ENCODE measurements at places on chromosomes 2 and 18. TPM values are rescaled to one million over a fixed set of nuclear protein-coding genes. Genes with fewer than 3 reads are reported as not detected.

DNA sequence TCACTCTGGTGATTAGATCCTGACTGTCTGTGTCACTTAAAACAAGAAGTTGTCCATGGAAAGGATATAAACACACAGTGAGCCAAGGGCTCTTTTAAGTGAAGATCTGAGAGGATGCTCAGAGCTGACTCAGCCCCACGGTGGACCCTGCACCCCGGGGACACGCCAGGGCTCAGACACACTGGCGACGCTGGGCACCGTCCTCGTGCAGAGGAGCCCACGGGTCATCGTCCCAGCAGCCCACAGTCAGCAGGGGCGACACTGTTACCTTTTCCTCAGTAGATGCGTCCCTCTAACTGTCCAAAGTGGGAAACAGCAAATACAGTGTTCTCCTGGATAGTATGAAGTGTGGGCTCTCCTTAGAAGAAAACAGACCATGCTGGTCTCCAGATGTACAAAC is 225.6 kb downstream of the HDAC4 start:
- H3K36me3 ChIP-seq, result peaks cover 87% of the 10 kb centered on the region
- no peak overlapping the region for H3K27ac ChIP-seq
- no peak for DNase-seq
- no peak overlapping the region for H3K4me3 ChIP-seq
- H3K4me1 ChIP-seq, result no peaks in the 10 kb centered on the region

GRCh38 chr2:44884231-44884630 is 57.3 kb upstream of the SIX3 start:
- no peaks in the 10 kb centered on the region for H3K4me1 ChIP-seq
- H3K36me3 ChIP-seq, result no peaks in the 10 kb centered on the region
- no peak for DNase-seq
- no peak overlapping the region for H3K4me3 ChIP-seq
- H3K27me3 ChIP-seq, result peaks cover 17% of the 10 kb centered on the region

DNA sequence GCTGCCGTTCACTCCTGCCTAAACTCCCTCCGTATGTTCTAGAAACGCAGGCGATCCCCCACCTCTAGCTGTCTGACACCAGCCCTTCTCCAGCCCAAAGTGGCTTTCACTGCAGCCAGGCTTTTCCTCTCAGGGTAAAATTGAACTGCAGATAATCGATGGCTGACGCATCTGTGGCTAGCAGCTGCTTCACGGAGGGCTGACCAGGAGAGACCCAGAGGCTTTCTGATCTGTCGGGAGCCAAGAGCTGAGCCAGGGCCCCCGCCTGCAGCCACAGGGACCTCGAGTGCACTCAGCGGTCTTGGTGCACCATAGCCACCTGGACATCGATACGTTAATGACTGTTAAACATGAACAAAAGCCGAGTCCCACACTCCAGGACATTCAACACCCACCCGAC is 107.5 kb downstream of the MBP start:
- H3K27ac ChIP-seq, result no peak overlapping the region
- H3K36me3 ChIP-seq, result peaks cover 61% of the 10 kb centered on the region
- no peaks in the 10 kb centered on the region for H3K27me3 ChIP-seq
- no peak for DNase-seq

MC4R gene
- total RNA-seq, result not detected

- no peak overlapping the region for H3K27ac ChIP-seq
- no peaks in the 10 kb centered on the region for H3K4me1 ChIP-seq
- H3K27me3 ChIP-seq, result no peaks in the 10 kb centered on the region
- no peaks in the 10 kb centered on the region for H3K36me3 ChIP-seq
Observed at GRCh38 chr18:3332376-3332775, 70.4 kb downstream of the MYL12B start.

DNA sequence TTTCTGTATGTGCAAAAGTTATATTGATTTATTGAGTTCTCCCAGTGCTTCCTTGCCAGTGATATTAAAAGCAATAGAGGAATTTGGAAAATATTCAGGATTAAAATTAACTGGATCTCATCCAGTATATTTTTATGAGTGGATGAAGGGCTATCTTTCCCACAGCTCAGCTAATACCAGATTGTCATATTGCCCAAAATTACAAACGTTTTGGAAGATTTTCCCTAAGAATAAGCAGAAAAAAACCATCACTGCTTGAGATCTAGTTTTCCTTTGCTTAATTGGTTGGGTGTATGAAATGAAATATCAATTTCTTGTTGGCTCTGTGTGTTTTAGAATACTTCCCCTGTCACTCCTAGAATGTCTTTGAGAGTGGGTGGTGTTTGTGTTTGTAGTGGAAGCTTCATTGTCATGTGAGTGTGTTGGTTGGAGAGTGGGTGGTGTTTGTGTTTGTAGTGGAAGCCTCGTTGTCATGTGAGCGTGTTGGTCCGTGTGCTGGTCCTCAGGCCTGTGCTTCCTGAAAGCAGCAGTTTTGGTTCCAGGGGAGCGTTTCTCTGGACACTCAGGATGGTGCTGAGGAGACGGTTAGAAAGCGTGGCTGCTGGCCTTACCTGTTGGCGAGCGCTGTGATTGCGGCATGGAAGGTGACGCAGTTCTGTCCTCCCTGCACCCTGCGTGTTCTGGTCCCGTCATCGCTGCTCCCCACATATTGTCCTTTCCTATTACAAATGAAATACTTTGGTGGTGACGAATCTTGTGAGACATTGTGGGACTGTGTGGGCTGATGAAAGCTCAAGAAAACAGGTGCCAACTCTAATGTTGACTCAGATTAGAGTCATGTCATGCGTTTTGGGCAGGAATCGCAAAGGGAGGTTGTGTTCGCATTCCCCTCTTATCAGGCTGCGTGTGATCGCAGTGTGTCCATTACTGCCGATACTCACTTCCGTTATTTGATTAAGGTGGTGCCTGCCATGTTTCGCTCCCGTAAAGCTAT is 12.4 kb downstream of the ASB1 start:
- H3K27ac ChIP-seq, result no peak overlapping the region
- DNase-seq, result no peak
- peaks cover 24% of the 10 kb centered on the region for H3K4me1 ChIP-seq
- no peaks in the 10 kb centered on the region for H3K27me3 ChIP-seq

DNA sequence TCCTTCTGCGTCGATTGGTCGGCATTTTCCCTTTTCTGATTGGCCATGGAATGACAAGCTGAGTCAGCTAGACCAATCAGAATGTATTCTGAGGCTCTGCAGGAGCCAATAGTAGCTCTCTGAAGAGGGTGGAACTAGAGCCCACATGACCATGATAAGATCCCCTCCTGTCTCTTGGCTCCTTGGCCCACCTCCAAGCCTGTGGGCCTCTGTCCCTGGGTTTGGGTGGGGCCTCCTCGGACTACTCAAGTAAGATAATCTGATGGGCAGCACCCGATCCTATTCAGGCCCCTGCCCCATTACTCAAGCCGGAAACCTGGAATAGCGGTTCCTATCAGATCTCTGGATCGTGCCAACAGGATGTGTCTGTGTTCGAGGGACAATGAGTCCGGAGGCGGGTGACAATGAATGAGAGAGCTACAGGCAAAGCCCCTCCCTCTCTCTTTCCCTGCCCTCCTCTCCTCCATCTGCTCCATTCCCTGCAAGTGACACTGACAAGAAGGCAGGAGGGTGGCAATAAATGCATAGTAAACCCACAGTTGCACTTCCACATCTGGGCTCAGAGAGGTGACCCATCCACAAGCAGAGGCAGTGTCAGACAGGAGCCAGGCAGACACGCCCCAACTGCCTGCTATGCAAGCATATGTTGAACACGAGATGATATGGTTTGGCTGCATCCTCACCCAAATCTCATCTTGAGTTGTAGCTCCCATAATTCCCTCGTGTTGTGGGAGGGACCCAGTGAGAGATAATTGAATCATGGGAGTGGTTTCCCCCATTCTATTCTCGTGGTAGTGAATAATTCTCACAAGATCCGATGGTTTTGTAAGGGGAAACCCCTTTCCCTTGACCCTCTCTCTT is 114.7 kb downstream of the TNS1 start:
- no peak for DNase-seq
- H3K27ac ChIP-seq, result no peak overlapping the region
- H3K36me3 ChIP-seq, result no peaks in the 10 kb centered on the region
- H3K4me3 ChIP-seq, result no peak overlapping the region

LOXL3 gene
- 1.4 TPM for total RNA-seq

- no peaks in the 10 kb centered on the region for H3K4me1 ChIP-seq
- no peak for DNase-seq
- no peak overlapping the region for H3K4me3 ChIP-seq
- no peak overlapping the region for H3K27ac ChIP-seq
- H3K27me3 ChIP-seq, result no peaks in the 10 kb centered on the region
Observed at GRCh38 chr2:11169333-11169732, 14.1 kb downstream of the SLC66A3 start.

IL36G gene
- total RNA-seq, result not detected

DNA sequence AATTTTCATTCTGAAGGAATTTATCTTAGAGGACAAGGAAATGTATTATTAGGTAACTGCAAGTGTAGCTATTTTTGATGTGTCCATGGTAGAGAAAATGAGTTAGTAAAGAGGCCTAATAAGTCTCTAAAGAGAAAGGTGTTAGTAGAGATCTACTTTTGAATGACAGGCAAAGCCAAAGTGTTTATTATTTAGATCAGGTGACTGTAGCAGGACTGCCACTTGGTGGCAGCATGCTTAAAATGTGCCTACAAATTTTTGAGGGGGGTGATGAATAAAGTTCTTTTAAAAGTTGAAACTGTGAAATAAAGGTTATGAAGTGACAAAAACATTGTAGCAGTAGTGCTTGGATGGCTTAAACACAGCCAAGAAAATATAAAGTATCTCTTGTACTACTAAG is 421.5 kb upstream of the MEIS1 start:
- H3K4me1 ChIP-seq, result no peaks in the 10 kb centered on the region
- no peak overlapping the region for H3K4me3 ChIP-seq
- peaks cover 4% of the 10 kb centered on the region for H3K27me3 ChIP-seq
- H3K36me3 ChIP-seq, result no peaks in the 10 kb centered on the region
- H3K27ac ChIP-seq, result no peak overlapping the region

TGFA gene
- 0.31 TPM for total RNA-seq

LYG2 gene
- not detected for total RNA-seq

AQP12B gene
- total RNA-seq, result not detected

GRCh38 chr2:150191349-150191748 is 296.1 kb downstream of the RND3 start:
- no peak for DNase-seq
- no peaks in the 10 kb centered on the region for H3K36me3 ChIP-seq
- H3K4me3 ChIP-seq, result no peak overlapping the region
- no peak overlapping the region for H3K27ac ChIP-seq
- no peaks in the 10 kb centered on the region for H3K27me3 ChIP-seq
- no peaks in the 10 kb centered on the region for H3K4me1 ChIP-seq

DNA sequence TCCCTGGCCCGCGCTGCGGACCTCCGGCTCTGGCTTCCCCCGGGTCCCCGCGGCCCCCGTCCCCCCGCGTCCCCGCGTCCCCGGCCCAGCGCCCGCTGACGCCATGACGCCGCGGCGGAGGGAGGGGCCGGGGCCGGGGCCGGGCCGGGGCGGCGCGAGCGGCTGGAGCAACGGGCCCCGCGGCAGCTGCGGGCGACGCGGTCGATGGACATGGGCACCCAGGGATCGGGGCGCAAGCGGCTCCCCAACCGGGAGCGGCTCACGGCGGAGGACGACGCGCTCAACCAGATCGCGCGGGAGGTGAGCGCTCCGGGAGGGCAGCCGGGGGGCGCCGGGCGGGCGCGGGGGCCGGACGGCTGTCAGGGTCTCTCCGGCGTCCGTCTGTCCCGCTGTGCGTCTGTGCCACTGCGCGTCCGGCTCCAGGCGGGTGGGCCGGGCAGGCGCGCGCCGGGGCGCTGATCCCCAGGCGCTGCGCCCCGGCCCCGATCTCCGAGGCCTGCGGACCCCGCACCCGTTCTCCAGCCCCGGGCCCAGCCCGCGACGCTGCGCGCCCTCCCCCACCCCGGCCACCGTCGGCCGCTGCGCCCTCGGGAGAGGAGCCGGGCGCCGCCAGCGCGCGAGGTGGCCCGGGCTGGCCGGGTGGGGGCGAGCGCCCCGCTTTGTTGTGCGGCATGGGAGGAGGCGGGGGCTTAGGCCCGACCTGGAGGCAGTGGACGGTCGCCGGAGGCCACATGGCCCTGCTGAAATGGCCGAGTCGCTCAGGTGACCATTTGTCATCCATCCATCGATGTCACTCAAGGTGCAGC is at the start of gene LRRFIP1:
Gene LRRFIP1, plus strand, starts transcription at position 147 of the 806 bp plus-strand sequence. Its CDS starts 58 bp downstream, at position 205.
- H3K4me1 ChIP-seq, result peaks cover 24% of the 10 kb centered on the region
- peak within 1 kb of the TSS; percentile 84 for H3K4me3 ChIP-seq
- DNase-seq, result peak; percentile 40

RAB11FIP5 gene
- 3.2 TPM for total RNA-seq

DNA sequence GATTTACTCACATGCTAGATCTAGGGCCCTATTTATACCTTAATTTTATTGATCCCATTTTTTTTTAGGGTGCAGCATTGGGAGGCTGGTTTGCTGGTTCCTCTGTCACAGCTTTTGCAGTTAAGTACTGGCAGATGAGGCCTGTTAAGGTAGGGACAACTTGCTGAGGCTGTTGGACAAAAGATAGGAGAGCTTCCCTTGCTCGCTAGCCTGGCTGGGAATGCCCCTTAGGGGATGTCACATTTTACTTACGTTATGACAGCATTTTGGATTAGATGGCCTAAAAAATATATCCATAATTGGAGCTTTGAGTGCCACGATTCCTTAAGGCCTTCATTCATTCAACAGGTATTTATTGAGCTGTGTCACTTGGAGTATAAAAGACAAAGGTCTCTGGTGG is 8.2 kb downstream of the LGALSL start:
- no peaks in the 10 kb centered on the region for H3K4me1 ChIP-seq
- H3K27ac ChIP-seq, result no peak overlapping the region
- no peak for DNase-seq
- no peak overlapping the region for H3K4me3 ChIP-seq
- H3K36me3 ChIP-seq, result no peaks in the 10 kb centered on the region

GRCh38 chr2:152555048-152555447 is 162.2 kb downstream of the PRPF40A start:
- H3K27ac ChIP-seq, result no peak overlapping the region
- H3K4me1 ChIP-seq, result peaks cover 4% of the 10 kb centered on the region
- no peaks in the 10 kb centered on the region for H3K36me3 ChIP-seq
- DNase-seq, result no peak

- no peaks in the 10 kb centered on the region for H3K27me3 ChIP-seq
- H3K4me3 ChIP-seq, result peak overlapping the region; percentile 63
- H3K4me1 ChIP-seq, result peaks cover 60% of the 10 kb centered on the region
- H3K36me3 ChIP-seq, result peaks cover 14% of the 10 kb centered on the region
- peak overlapping the region; percentile 91 for H3K27ac ChIP-seq
Observed at GRCh38 chr2:71064754-71065621, 3.5 kb upstream of the NAGK start.

- DNase-seq, result no peak
- no peaks in the 10 kb centered on the region for H3K36me3 ChIP-seq
- H3K4me3 ChIP-seq, result no peak overlapping the region
- no peak overlapping the region for H3K27ac ChIP-seq
- no peaks in the 10 kb centered on the region for H3K4me1 ChIP-seq
Observed at GRCh38 chr2:235560345-235560744, 66.5 kb downstream of the AGAP1 start.

DNA sequence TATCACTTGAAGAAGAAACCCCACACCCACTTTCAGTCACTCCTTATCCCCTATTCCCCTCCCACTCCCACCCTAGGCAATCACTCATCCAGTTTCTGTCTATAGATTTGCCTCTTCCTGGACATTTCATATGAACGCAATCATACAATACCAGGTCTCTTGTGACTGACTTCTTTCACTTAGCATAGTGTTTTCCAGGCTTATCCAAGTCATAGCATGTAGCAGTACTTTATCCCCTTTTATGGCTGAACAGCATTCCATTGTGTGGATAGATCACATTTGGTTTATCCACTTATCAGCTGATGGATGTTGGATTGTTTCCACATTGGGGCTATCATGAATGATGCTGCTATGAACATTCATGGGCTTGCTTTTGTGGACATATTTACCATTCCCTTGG is 6.6 kb downstream of the CFAP221 start:
- no peak for DNase-seq
- H3K27me3 ChIP-seq, result peaks cover 14% of the 10 kb centered on the region
- H3K36me3 ChIP-seq, result no peaks in the 10 kb centered on the region
- H3K4me3 ChIP-seq, result no peak overlapping the region
